ENCODE measurements at places on chromosomes 13 and 19.

- no peak for ATAC-seq
These were observed 18.0 kb upstream of the EVI5L start for GRCh38 chr19:7811989-7812388.

GRCh38 chr19:38543807-38544568 lies 73.8 kb downstream of the MAP4K1 start:
- ATAC-seq: peak; percentile 82

DNA sequence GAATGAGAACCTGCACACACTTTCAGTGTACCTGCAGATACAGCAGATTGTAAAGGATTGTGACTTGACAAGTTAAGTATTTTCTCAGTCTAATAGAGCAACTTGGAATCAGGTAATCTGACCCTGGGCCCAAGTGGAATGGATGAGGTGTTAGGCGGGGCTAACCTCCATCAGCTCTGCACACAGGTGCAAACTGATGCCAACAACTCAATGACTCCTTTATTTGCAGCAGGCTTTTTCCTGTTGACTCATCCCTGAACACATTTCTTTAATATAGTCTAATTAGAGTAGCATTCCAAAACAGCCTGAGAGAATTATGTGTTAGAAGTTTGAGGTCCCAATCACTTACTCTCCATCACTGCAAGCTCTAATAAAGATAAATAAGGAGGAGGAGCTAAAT lies 48.8 kb downstream of the TPT1 start:
- ATAC-seq: no peak

- no peak for ATAC-seq
These were observed 44.0 kb downstream of the FLT3 start for GRCh38 chr13:28056426-28056825.

GRCh38 chr13:31048521-31048920 lies 113.2 kb downstream of the HSPH1 start:
- no peak for ATAC-seq

DNA sequence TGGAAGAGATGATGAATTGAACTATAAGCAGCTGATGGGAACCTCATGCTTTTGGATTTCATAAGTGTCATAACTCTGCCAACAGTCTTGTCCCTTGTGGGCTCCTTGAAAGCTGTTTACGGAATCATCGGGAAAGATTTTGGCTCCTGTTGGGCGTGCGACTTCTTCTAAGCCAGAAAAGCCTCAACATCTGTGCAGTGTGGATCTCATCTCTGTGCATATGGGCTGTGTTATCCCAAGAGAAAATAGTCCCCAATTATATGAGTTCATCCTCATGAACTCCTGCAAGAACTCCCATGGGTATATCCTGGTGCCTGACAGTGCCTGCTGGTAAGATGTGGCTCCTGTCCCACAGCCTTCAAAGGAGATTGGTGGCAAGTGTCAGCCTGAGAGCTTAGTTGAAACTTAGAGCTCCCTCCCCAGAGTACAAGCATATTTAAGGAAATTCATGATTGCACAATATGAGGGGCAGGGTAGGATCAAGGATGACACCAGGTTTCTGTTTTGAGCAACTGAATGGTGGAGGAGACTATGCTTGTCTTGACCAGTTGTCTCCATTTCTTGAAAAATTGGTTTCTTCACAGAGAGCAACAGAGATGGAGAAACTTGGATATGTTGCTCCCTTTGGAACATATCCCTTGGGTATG lies 243.5 kb downstream of the ITGBL1 start:
- ATAC-seq: no peak

GRCh38 chr13:74715718-74716117 lies 581.5 kb upstream of the KLF12 start:
- no peak for ATAC-seq

- ATAC-seq: no peak
These were observed 2.9 kb downstream of the CD37 start for GRCh38 chr19:49338023-49338677.

DNA sequence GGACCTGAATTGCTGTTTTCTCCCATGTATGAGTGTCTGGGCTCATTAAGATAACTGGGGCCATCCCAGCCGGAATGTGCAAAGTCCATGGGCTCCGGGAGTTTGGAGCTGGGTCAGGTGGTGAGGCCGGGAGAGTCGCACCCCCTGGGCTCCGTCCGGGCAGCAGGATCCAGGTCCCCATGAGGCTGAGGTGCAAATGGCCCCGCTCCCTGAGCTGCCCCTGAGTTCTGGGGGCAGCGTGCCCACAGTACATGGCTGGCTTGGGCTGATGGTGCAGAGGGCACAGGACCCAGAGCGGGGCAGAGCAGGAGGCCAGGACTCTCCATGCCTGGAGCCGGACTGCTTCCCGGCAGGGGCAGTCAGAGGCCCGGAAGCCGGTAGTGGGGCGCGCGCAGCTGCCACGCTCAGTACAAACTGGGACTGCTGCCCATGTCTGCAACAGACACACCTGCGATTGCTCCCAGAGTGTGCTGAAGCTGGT lies 136.0 kb downstream of the KDM4B start:
- no peak for ATAC-seq

DNA sequence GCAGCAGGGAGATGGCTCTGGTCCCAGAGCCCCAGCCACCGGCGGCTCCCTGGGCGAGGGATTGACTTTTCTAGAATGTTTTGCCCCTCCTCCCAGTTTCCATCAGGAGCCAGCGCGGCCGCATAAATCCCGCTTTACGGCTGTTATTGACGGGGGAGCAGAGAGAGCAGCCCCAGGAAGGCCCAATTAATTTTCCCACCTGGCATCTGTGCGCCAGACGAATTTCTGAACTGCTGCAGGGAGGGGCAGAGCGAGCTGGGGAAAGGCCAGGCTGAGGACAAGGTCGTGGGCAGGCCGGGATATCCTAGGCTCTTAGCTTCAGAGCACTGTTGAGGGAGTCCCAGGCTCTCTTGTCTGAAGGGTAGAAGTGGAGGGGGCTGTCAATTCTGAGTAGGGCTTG lies 24.7 kb downstream of the ZNRF4 start:
- no peak for ATAC-seq

DNA sequence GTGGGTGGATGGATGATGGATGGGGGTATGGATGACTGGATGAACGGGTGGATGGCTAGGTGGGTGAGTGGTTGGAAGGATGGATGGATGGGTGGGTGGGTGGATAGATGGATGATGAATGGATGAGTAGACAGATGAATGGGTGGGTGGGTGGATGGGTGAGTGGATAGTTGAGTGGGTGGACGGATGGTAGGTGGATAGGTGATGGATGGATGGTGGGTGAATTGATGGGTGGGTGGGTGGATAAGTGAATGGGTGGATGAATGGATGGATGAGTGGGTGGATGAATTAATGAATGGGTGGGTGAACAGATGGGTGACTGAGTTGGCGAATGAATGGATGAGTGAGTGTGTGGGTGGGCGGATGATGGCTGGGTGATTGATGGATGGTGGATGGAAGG lies 4.9 kb downstream of the SMIM24 start:
- ATAC-seq: no peak

- no peak for ATAC-seq
These were observed 262.0 kb downstream of the NDFIP2 start for GRCh38 chr13:79742923-79743322.

GRCh38 chr19:1131718-1132551 lies 28.1 kb downstream of the GPX4 start:
- ATAC-seq: peak; percentile 78

DNA sequence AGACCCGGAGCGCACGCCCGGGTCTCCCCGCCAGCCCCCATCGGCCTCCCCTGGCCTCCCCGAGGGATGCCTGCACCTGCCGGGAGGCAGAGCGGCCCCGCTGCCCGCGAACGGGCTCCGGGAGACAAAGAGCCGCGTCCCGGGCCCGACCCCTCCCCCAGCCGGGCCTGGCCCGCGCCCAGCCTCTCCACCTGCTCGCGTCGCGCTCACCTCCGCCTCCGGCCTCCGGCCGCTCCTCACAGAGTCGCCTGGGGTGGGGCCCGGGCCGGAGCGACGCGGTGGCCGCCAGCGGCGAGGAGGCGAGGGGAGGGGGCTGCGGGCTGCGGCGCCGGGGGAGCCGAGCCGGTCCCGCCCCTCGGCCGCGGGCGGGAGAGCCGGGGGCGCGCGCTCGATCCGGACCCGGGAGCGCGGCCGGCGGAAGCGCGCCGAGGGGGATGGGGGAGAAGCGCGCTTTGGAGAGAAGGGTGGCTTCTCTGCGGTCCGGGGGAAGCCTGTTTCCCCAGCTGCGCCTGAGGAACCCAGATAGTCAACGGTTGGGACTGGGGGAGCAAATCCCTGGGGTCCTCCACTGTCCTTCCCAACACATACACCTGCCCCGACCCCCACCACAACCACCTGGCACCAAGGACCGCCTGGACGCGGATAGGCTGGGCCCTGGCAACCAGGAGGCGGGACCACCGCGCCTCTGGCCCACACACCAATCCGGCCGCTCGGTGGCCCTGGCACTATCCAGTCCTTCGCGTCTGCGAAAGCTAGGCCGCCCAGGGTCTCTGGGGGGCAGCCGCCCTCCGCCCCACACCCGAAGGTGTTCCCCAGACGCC lies at the start of gene PRR36:
PRR36 (minus strand) TSS at position 315 of the 821 bp plus-strand sequence. CDS start 701 bp downstream, outside the sequence.
- no peak for ATAC-seq

DNA sequence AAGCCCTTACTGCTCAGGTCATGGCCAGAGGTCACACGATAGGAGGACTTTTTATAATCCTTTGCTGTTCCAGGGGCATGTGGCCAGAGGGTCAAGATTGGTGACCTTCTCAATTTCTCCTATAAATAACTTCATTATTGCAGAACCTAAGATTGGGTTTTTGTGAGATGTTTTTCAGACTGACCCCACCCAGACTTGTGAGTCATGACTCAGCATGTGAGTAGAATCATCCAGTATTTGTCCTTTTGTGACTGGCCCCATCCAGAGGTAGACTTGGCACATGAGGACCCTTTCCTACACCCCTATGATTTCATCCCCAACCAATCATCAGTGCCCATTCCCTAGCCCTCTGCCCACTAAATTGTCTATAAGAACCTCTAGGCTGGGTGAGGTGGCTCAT lies 84.5 kb upstream of the ABCC4 start:
- no peak for ATAC-seq

DNA sequence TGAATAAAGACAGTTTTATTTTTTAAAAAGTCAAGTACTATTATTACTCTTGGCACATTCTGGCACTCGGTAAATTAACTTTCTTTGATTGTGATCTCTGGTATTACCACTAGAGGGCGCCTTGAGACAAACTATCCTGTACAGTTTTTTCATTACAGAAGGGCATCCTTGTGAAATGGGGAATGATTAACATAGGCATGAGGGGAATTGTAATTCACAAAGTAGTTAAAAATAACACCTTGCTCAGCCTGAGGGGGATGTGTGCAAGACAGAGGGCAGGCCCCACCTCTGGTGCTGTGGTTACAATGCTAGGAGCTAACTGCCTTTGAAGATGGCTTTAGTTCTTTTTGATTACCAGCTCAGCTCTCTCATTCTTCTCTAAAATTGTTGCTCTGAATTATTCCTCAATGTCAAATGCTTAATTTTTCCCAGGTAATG lies 24.2 kb upstream of the C1QTNF9B start:
- ATAC-seq: no peak

DNA sequence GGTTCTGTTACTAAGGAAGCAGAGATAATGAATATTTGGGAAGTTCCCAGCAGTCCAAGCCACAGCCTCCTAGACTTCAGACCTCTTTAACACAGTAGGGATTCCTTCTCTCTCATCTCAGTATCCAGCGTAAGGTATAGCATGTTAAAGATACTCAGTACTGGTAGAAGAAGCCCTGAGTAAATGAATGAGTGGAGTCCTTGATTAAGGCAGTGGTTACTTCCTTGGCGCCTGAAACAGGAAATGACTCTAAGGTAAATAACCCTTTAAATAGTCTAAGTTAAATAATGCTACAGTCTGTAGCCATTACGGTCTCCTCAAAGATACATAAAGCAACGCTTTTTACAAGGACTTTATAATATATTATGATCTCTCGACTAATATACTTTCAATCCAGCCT lies 650.8 kb upstream of the MIR17HG start:
- no peak for ATAC-seq

DNA sequence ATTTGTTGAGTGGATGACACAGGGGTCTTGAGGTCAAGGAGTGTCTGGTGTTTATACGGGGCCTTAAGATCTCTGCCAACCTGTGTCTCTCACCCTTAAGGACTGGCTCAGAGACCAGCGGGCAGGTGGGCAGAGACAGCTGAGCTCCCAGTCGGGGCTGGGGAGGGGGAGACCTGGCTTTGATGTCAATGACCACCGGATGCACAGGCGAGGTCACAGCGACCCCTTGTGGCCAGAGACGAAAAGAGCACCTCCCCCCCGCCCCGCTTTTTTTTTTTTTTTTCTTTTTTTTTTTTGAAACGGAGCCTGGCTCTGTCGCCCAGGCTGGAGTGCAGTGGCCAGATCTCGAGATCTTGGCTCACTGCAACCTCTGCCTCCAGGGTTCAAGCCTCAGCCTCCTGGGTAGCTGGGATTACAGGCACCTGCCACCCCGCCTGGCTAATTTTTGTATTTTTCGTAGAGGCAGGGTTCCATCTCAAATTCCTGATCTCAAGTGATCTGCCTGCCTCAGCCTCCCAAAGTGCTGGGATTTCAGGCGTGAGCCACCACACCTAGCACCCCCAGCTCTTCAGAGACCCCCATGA lies 12.1 kb upstream of the KLK14 start:
- no peak for ATAC-seq

GRCh38 chr19:3471954-3472655 lies 8.2 kb downstream of the SMIM24 start:
- ATAC-seq: no peak

DNA sequence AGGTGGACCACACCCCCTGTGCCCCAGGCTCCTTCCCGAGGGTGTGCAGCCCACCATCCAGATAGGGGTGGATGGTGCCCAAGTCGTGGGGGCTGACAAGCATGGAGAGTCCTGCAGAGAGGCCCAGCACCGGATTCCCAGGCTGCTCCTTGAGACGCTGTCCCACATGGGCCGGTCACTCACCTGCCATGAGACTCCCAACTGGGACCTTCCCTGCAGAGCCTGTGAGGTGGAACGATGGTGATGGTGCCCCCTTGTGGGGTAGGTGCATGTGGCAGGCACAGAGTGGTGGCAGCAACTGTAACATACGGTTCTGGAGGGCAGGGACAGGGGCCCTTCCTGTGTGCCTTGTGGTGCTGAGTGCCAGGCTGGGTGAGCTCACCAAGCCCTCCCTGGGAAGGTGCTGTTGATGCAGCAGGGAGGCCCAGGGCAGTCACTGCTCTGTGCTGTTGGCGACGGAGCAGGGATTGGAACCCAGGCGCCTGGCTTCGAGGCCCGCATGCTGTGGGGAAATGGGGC lies 33.1 kb downstream of the PPP1R37 start:
- ATAC-seq: peak; percentile 86

DNA sequence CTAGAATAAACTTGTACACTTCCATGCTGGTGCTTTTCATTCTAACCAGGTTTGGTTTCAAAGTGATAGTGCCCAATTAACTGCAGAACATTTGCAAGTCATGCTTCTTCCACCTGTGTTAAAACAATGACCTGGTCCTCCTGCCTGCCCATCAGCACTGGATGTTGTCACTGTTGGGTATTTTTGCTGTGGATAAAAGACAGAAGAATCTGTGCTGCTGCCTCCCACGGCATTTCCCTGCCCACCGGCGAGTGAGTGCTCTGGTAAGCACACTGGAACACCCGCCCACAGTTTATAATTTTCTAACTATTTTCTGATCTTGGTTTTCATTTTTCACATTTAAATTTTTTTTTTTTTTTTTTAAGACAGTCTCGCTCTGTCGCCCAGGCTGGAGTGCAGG lies 2.3 kb upstream of the AKAP8 start:
- ATAC-seq: no peak

All from activated CD4-positive, CD25-positive, alpha-beta regulatory T cell treated with anti-CD3 and anti-CD28 coated beads, Interleukin-2, amount 50 U/mL, for 24 hours (primary cell).